ENCODE measurements at places on chromosomes 11 and 22.

GRCh38 chr22:41939981-41940831, 6.7 kb downstream of the CENPM start:
- DNase-seq = no peak

GRCh38 chr11:67468456-67468758, 644 bp downstream of the TMEM134 start:
- no peak for DNase-seq

- DNase-seq = no peak
These were observed 156.5 kb downstream of the FCHSD2 start for GRCh38 chr11:72985645-72986044.

GRCh38 chr11:109405671-109406070, 16.3 kb upstream of the C11orf87 start:
- DNase-seq = no peak

- peak; percentile 58 for DNase-seq
These were observed 76.0 kb downstream of the CWC15 start for GRCh38 chr11:94897330-94897768.

DNA sequence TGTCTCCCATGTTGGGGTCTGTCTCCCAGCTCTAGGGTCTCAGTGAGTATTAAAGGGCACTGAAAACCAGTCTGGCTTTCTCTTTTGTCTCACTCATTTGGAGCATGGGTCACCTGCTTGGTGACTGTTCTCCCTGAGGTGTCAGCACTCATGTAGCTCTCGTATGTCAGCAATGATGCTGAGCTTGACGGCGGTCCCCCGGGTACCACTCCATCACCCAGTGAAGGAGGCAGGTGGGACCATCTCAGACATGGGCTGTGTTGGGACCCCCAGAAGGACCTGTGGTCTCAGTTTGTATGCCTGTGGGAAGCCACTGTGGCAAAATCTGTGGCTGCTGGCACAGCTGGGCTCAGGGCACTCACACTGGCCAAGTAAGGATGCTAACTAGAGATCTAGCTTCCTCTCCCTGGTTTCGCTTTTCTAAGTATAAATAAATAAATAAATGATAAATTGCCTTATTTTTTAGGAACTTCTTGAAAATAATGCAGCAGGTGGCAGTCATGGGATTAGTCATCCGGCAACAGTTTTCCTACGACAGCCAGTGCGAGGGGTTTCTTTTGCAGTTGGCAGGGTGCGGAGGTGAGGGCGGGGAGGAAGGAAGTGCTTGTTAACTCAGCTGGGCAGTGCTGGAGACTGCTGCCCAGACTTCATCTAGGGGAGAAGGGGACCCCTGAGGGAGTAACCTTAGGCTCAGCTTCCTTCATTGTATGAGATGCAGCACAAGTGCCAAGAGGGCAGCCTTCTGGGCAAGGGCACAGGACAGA, 48.8 kb downstream of the OSBP2 start:
- DNase-seq = no peak

DNA sequence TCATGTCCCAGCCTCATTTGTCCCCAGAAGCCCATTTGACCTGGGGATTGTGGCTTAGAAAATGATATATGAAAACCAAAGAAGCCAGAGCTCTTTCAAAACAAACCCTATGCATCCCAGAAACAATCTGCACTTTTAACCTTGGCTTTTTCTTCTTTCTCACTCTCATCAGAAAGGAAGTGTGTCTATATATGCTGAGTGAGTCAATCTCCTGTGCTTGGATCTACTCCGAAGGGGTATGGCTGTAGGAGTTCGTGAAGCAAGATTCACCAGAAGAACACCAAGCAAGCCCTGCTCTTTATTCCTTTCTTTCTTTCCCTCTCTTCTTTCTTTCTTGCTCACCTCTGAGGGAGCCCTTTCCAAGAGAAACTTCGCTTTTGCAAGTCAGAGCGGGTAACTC, 636 bp downstream of the PAMR1 start:
- DNase-seq = no peak

DNA sequence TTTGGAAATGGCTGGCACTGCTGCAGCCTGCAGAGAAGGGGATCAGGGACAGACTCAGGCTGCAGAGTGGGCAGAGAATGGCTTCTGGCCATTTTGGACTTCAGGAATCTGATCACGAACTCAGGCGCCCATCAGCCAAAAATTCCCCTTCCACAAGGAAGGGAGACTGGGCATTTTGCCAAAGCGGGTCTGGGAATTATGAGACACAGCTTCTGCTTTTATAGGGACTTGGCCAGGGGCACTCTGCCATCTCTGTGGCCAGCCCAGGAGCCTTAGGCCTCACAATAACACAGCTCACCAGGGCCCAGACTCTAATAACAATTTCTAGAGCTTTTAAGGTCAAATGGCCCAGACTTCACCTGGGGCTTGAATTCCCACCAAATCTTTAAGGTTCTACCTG, 74.7 kb downstream of the CHST1 start:
- DNase-seq = no peak

DNA sequence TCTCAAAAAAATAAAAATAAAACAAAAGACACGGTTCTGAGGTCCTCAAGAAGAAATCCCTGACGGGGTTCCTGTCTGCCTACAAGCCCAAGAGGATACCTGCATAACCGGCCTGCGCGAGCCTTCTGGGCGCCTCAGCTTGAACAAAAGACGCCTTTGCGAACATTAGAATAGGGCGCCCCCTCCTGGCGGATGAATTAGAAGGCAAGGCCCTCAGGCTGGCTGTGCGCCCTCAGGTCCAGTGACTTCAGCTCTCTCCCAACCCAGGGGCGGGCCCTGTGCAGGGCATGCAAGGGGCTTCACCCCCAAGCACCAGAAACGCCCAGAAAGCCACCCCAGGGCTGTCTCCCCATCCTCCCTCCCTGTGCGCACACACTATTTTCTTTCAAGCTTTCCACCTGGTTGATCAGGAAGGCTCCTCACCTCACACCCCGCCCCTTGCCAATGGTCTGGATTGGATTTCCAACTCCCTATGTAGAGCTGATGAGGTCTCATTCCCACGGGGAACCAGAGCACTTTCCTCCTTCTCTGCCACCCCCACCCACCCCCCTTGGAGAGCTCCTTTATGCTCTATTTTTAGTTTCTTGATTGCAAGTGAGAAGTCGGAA, 273.3 kb downstream of the BUD13 start:
- peak; percentile 76 for DNase-seq
